ENCODE measurements at places on chromosomes 7 and 10.

DNA sequence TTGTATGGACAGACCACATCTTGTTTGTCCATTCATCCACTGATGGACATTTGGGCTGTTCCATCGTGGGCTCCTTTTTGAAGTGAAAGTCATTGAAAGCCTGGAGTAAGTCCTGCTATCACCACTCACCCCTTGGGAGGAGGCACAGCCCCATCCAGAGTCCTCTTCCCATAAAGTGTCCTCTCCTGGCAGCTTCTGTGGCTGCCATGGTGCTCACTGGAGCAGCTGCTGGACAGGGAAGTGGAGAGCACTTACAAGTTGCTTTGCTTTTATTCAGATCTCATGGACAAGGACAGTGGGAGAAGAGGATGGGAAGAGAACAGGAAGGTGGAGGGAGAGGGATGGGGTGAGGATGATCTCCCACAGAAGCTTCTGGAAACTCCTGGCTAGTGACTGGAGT lies 18.5 kb upstream of the EIF5AL1 start:
- no peak for DNase-seq

GRCh38 chr7:70736715-70737460 lies 395.1 kb upstream of the GALNT17 start:
- DNase-seq = no peak

- no peak for DNase-seq
Observed at GRCh38 chr10:16314259-16314658, 122.6 kb upstream of the PTER start.

GRCh38 chr10:73872190-73872710 lies 2.1 kb downstream of the CAMK2G start:
- DNase-seq = no peak

GRCh38 chr7:66558660-66559465 lies 69.8 kb upstream of the KCTD7 start:
- no peak for DNase-seq

Data from epithelial cell of prostate (primary cell).